ENCODE measurements at places on chromosomes 3 and 15.

DNA sequence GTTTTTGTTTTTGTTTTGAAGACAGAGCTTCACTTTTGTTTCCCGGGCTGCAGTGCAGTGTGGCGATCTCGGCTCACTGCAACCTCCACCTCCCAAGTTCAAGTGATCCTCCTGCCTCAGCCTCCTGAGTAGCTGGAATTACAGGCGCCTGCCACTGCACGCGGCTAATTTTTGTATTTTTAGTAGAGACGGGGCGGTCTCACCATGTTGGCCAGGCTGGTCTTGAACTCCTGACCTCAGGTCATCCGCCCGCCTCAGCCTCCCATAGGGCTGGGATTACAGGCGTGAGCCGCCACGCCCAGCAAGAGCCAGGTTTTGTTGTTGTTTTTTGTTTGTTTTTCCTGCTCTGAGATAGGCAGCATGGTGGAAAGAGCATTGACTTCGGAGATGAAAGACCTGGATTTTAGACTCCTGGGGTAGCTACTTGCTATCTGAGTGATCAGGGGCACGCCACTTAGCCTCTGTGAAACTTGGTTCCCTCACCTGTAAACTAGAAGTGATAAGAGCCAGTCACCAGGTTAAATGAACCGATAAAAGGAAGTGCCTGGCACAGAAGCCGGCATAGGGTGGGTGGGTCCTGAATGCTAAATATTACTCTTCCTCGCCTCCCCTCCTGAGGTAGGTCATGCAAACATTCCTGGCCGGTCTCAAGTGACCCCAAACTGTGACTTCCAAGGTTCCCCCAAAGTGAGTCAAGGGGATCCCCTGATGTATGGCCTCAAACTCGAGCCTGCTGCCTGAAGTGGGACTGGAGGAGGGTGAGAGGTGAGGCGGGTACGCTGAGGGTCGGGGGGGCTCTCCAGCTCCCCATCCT, 62.9 kb upstream of the MCF2L2 start:
- DNase-seq = no peak

DNA sequence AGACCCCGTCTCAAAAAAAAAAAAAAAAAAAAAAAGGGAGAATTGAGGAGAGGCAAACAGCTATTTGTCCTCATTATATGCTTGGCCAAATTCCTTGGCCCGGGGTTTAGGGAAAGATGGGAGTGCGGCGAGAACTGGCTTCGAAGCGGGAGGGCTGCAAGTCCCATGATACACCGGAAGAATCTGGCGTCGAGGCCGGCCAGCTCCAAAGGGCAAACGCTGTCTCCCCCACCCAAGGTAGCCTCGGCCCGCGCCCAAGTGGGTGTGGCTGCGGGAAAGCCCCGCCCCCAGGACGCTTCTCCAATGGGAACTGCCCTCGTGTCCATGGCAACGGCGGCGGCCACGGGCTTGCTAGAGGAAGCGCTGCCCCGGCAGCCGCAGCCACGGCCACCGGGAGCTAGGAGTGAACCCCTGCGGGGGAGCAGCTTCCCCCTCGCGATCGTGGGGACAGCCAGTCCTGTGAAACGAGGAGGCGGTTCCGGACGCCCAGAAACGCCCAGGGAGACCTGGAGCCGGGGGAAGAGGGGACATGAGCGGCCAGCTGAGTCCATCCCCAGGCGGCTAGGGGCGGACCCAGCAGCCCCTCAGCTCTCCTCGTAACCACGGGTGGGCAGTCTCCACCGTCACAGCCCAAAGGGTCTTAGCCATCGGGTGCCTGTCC, at the start of gene TTLL13:
TTLL13 (plus strand) TSS at position 354 of the 661 bp plus-strand sequence. CDS start 1,075 bp downstream, outside the sequence.
- DNase-seq = no peak

DNA sequence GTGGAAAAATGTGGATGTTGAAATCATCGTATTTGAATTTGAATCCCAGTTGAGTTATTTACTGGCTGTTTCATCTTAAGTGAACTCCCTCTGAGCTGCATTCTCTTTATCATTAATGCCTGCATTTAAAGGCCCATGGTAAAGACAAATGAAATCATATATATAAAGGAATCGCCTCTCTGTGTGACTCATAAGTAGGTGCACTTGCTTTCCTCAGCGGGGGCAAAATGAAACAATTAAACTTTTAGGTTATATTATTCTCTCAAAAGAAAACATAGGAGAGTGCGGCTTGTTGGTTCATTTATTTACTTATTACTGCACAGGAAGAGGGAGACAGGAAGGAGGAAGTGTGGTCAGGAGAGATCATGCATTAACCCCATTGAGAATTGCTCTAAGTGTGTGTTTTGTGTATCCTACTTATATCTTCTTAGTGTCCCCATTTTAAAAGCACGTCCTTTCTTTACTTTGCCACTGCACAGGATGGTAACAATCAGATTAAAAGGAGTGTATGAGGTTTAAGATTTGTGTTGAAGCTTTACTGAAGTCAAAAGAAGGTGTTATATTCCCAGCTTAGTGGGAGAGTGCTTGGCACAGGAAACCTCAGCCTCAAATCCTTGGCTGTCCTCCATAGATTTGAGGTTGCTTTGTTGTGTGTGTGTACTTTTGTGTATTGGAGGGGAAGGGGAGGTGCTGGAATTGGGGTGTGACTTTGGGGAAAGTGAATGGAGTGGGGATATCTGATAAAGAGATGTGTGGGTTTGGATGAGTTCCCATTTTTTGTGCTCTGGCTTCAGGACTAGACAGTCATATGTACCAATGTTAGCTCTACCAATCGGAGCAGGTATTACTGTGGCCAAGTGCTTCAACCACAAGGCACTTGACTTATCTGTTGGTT, 595.8 kb upstream of the NR2F2 start:
- no peak for DNase-seq

GRCh38 chr3:55826097-55826496, 339.0 kb upstream of the WNT5A start:
- no peak for DNase-seq

DNA sequence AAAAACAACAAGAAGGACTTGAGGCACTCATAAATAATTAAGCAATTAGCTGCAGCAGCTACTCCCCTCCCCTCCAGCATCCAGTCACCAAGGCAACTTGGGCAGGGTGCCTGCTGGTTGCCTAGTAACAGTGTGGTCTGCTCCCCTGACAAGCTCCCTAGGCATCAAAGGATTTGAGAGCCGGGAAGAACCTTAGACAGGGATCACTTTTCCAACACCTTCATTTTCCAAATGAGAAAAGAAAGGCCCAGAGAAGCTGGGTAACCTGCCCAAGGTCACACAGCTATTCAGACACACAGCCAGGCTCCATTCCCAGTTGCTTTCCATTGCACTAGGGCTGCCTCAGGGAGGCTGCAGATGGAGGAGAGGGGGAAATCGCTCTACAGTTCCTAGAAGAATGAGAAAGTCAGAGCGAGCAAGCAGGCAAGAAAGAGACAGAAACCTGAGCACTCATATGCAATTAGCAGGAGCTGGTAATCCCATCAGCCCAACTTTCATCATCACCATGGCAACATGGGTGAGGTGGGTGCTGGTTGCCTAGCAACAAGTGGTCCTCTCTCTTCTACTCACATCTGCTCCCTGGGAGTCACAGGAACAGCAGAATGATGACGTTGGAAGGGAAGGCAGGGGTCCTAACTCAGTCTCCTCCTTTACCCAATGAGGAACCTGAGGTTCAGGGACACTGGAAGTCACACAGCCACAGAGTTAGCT, 3.6 kb upstream of the EIF4E3 start:
- DNase-seq = no peak

GRCh38 chr3:142896201-142896755, 7.4 kb upstream of the PCOLCE2 start:
- no peak for DNase-seq

GRCh38 chr3:129560911-129561594, 18.1 kb downstream of the H1-8 start:
- no peak for DNase-seq

DNA sequence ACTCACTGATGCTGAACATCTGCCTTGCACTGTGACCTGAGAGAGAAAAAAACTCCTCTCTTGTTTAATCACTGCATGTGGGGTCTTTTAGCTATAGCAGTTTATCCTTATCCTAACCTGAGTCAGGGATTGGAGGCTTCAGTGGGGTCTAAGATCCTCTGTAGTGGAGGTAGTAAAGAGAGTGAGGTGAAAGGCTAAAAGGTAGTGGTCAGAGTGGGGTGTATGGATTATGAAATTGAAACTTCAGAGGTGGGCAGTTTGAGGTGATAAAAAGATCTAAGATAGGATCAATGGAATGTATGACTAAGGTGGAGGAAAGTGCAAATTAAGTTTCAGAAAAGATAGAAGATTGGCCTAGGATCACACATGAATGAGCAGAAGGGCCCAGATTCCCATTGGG, 36.5 kb downstream of the DET1 start:
- no peak for DNase-seq

DNA sequence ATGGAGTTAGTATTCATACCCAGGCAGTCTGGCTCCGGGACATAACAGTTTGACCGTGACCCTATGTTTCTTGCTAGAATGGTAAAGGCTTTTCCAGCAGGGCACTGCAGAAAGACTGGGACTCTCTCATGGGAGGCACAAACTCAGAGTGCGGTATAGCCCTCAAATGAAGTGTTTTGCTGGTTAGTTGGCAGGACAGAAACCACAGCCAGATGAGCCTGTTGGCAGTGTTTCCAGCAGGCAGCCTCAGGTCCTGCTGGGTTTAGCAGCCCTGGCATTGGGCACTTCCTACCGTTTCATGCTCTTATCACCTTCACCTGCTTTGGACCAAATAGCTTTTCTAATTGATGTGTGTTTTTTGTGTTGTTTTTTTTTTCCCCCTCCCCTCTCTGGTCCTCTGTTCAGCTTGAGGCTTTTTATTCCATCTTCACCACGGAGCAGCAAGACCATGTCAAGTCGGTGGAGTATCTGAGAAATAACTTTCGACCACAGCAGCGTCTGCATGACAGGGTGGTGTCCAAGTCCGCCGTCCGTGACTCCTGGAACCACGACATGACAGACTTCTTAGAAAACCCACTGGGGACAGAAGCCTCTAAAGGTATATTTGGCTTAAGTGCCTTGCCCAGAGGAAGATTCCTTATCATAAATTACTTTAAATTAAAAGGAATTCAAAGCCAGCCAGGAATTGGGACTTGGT, 205.6 kb downstream of the FEZF2 start:
- no peak for DNase-seq

GRCh38 chr3:168427835-168428475, 332.2 kb upstream of the GOLIM4 start:
- no peak for DNase-seq

GRCh38 chr3:119596398-119596797, 1.3 kb upstream of the PLA1A start:
- DNase-seq = no peak

DNA sequence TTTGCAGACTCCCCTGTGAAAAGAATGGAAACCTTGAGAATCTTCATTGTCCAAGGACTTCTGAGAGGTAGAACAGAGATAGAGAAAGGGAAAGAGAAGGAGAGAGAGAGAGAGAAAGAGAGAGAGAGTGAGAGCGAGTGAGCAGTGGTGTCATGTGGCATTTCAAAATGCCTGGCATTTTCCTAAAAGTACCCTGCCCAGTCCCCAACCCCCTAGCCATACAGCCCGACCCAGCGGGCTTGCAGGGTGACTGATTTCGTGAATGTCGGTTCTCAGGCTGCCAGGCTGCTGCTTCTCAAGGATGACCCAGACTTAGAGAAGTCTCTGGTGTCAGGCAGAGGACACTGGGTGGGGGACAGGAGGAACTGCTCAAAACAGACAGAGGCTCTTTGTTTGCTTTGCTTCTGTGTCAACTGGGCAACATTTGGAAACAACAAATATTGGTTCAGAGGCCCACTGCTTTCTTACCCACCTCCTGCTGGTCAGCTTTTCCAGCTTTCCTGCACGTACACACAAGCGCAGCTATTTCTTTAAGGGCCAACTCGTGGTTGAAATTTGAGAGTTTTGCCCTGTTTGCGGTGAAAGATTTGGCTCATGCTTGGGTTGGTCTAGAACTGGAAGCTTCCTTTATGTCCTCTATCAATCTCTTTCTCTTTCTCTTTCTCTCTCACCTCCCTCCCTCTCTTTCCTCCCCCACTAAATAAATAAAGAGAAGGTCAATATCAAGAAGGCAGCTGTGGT, 3.7 kb upstream of the TF start:
- DNase-seq = no peak

DNA sequence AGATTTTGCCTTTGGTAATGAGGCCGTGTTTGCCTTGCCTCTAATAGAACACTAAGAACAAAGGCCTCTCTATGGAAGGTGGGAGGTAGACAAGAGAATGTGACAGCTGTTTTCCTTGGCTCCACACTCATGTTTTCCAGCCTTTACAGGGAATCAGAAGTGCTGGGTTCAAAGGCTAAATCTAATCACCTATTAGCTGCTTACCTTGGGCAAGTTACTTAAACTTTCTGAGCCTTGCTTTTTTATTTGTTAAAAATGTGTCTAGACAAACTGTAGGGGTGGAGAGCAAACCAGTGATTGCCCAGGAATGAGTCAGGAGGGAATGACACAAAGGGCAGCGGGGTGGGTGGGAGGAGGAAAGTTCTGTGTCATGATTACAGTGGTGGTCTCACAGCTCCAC, 179.0 kb downstream of the P3H2 start:
- no peak for DNase-seq

- no peak for DNase-seq
These were observed 540 bp upstream of the RSRC1 start for GRCh38 chr3:158109295-158109803.

GRCh38 chr3:171480526-171480925, 20.3 kb upstream of the TNIK start:
- DNase-seq = no peak

DNA sequence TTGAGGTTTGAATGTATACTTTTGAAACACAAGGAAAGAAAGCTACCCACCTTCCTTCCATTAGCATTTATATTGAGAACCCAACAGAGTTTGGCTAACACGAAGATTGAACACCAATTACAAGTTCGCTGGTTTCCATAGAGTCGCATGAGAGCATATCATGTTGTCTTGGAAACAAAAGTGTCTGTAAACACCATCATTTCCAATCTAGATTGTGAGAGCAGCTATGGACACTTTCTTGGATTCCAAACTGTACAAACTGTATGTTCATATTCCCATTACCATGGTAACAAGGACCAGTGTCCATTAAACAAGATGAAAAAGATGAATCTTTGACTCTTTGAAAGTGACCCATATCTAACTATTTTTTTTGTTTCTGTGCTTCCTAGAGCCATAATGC, 529.9 kb upstream of the ROBO1 start:
- no peak for DNase-seq

GRCh38 chr3:98930413-98930812, 28.9 kb upstream of the DCBLD2 start:
- no peak for DNase-seq

- DNase-seq = no peak
These were observed 72.6 kb downstream of the PLSCR2 start for GRCh38 chr3:146396792-146397191.

GRCh38 chr15:40087068-40087810, 21.4 kb downstream of the BMF start:
- DNase-seq = no peak
